ENCODE measurements at places on chromosomes 4 and X.

DNA sequence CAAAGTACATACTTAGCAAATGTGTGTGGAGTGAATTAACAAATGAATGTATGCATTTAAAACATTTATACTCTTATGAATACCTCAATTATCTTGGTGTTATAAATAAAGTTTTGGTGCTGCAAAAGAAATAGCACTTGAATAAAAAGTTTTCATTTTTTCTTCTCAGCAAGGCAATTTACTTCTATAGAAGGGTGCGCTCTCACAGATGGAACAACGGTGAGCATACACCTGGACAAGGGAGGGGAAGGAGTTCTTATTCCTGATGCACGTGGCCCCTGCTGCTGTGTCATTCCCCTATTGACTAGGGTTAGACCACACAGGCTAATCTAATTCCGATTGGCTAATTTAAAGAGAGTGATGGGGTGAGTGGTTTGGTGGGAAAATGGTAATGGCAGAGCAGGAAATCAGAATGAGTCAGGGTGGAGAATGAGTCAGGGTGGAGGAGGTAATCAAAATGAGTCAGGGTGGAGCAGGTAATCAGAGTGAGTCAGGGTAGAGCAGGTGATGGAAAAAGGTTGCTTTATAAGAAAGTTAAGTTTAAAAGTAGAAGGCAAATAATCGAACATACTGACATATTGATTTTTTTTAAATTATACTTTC, 28.2 kb upstream of the PGK1 start:
- H3K27me3 ChIP-seq = no peaks in the 10 kb centered on the region
- no peak overlapping the region for H3K4me3 ChIP-seq
- DNase-seq = no peak
- H3K36me3 ChIP-seq = peaks cover 8% of the 10 kb centered on the region

DNA sequence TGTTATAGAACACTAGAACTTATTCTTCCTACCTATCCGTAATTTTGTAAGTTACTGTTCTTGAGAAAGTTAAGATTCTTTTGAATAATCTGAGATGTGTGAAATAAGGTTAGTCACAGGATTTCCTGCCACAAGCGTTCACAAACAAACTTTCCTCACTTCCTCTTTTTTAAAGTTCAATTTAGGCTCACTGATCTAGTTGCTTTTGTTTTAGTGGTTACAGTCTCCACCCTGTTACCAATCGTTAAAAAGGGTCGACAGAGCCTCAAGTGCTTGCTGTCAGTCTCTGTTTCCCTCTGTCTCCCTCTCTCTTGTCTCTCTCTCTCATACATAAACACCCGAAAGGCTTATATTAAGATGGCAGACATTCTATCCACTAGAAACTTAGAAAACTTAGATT, 35.9 kb upstream of the STK26 start:
- no peaks in the 10 kb centered on the region for H3K27me3 ChIP-seq
- peaks cover 4% of the 10 kb centered on the region for H3K36me3 ChIP-seq
- peak overlapping the region; percentile 95 for H3K27ac ChIP-seq
- DNase-seq = peak; percentile 10

- peaks cover 16% of the 10 kb centered on the region for H3K27me3 ChIP-seq
- H3K4me3 ChIP-seq = no peak overlapping the region
- DNase-seq = no peak
- H3K36me3 ChIP-seq = no peaks in the 10 kb centered on the region
- peaks cover 8% of the 10 kb centered on the region for H3K4me1 ChIP-seq
Observed at GRCh38 chrX:68440940-68441339, 7.6 kb upstream of the OPHN1 start.

DNA sequence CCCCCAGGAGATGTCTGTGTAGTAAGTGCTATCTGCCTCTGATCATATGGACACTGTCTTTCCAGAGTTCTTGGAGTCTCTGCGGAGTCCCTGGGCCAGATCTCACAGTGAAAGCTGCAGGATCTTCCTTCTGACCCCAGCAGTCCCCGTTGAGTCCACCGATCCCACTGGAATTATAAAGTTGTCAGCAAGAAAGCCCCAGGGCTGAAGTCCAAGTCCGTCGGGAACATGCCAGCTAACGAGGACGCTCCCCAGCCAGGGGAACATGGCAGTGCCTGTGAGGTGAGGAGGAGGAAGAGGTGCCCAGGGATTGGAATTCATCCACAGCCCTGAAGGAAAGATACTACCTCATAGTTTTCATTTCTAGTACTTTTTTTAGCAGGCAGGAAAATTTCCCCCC, 9.3 kb downstream of the ZNF81 start:
- no peak for DNase-seq
- H3K4me3 ChIP-seq = no peak overlapping the region
- peaks cover 2% of the 10 kb centered on the region for H3K4me1 ChIP-seq
- H3K36me3 ChIP-seq = peaks cover 34% of the 10 kb centered on the region
- no peak overlapping the region for H3K27ac ChIP-seq

GRCh38 chr4:25888781-25889180, 25.2 kb upstream of the SMIM20 start:
- no peak for DNase-seq
- no peaks in the 10 kb centered on the region for H3K36me3 ChIP-seq

DNA sequence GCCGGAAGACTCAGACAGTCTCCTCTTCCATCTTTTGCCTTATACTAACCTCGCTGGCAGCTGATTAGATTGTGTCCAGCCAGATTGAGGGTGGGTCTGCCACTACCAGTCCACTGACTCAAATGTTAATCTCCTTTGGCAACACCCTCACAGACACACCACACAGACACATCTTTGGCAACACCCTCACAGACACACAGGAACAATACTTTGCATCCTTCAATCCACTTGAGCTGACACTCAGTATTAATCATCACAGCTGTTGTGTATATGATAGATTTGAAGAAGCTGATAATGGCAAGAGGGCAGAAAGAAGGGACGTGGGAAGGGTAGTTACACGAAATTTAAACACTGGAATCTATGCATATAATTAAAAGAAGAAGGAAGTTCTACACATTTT, 139.5 kb downstream of the ANKRD50 start:
- no peak overlapping the region for H3K4me3 ChIP-seq
- DNase-seq = no peak
- no peaks in the 10 kb centered on the region for H3K4me1 ChIP-seq
- H3K27me3 ChIP-seq = no peaks in the 10 kb centered on the region

- H3K27me3 ChIP-seq = no peaks in the 10 kb centered on the region
- no peak overlapping the region for H3K4me3 ChIP-seq
- no peak for DNase-seq
Observed at GRCh38 chr4:76830964-76831703, 66.8 kb downstream of the SOWAHB start.

- peak; percentile 60 for DNase-seq
- H3K27me3 ChIP-seq = no peaks in the 10 kb centered on the region
- no peaks in the 10 kb centered on the region for H3K36me3 ChIP-seq
- H3K4me3 ChIP-seq = no peak overlapping the region
Observed at GRCh38 chr4:112321776-112322684, 24.9 kb downstream of the ALPK1 start.

DNA sequence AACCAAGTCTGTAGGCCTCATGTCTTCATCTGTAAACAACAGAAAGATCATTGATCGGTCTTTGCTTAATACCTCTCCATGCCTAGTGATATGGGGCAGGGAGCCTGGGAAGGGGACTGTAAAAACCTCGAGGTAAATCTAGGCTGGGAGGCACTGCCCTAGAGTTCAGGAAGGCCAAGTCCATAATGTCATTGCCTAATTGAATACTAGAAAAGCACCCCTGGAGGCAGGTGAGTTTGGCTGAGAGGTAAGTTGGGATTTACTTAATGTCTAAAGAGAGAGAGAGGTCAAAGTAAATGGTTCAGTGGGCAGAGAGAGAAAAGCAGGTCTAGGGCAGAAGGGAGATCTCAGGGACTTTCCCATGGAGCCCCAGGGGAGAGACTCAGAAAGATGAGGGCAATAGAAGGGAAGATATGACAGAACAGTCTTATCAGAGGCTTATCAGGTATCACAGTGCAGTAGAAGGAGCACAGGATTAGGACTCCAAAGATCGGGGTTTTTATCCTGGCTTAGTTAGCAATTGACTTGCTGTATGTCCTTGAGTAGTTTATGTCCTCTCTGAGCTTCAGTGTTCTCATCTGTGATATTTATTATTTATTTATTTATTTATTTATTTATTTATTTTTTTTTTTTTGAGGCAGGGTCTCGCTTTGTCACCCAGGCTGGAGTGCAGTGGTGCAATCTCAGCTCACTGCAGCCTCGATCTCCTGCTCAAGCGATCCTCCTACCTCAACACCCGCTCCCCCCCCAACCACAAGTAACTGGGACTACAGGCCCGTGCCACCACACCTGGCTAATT, 85.2 kb downstream of the SLC16A2 start:
- no peak for DNase-seq
- H3K27me3 ChIP-seq = no peaks in the 10 kb centered on the region
- peak overlapping the region; percentile 24 for H3K27ac ChIP-seq
- H3K4me3 ChIP-seq = no peak overlapping the region

DNA sequence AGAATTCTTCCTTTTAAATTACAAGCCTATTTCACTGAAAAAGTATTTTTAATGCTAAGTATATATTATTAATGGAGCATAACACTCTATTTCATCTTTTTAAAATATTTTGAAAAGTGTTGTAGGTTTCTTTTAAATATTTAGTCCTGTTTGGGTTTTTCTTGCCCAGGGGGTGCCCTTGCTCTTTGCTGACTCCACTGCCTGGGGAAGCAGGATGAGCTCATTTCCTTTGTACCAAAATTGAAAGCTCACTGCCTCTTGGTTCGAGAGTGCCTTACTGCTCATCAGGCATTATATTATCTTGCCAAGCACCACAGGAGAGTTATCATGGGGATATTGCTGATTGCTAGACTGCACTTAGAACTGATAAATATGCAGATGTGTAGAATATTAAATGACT, 819.2 kb downstream of the PCDH18 start:
- no peak for DNase-seq
- H3K27me3 ChIP-seq = no peaks in the 10 kb centered on the region
- no peak overlapping the region for H3K4me3 ChIP-seq
- H3K27ac ChIP-seq = no peak overlapping the region
- H3K4me1 ChIP-seq = no peaks in the 10 kb centered on the region
- H3K36me3 ChIP-seq = no peaks in the 10 kb centered on the region

DNA sequence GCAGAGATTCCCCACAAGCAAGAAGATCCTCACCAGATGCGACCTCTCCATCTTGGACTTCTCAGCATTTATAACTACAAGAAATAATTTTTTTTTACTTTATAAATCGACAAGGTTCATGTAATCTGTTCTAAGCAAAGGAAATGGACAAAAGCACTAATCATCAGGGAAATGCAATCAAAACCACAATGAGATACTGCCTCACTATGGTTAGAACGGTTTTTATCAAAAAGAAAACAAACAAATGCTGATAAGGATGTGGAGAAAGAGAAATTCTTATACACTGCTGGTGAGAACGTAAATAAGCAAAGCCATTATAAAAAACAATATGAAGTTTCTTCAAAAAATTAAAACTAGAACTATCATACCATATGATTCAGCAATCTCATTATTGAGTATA, 1382.6 kb downstream of the ARAP2 start:
- H3K4me1 ChIP-seq = no peaks in the 10 kb centered on the region
- H3K4me3 ChIP-seq = no peak overlapping the region
- H3K36me3 ChIP-seq = no peaks in the 10 kb centered on the region
- no peak for DNase-seq
